ENCODE measurements at places on chromosomes 11 and 22. TPM values are rescaled to one million over a fixed set of nuclear protein-coding genes. Genes with fewer than 3 reads are reported as not detected.

GRCh38 chr11:109001585-109001984 is 336.7 kb downstream of the DDX10 start:
- no peak for DNase-seq

DNA sequence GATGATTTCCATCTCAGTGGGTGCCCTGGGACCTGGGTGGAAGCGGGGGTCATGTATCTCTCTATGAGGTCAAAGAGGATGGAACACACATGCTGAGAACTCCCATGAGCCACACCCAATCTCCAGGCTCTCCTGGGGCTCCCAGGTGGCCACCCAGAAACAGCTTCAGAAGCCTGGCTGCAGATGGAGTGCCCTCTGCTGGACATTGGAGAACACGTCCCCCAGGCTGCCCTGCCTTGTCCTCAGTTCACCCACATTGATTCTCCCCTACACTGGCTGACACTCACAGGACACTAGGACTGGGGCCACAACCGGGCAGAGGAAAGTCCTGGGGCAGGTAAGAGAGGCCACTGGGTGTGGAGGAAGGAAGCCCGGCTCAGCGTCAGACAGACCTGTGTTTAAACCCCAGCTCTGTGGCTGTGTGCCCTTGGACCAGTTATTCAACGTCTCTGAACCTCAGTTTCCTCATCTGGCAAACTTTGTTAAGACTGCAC is 4.5 kb upstream of the NOL12 start:
- DNase-seq, result peak; percentile 85

- DNase-seq, result peak; percentile 80
These were observed 108.5 kb downstream of the MICAL2 start for GRCh38 chr11:12218909-12219308.

DNA sequence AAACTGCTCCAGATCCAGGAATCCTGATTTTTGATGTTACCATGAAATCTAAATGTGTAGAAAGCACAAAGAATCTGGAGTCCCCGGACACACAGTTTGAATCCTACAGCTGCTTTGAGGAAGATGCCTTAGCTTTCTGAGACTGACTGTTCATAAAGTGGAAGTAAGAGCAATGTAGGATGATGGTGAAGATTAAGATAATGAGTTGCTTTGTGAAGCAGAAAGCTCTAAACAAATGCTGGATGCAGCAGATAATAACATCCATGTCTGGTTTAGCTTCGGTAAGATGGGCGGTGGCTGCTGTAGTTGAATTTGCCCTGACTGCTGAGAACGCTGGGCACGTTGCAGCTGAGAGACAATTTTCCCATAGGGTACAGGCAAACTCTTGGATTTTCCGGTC is 20.1 kb downstream of the OVOL1 start:
- no peak for DNase-seq

- no peak for DNase-seq
These were observed 117.5 kb downstream of the SPATA19 start for GRCh38 chr11:133727774-133728173.

GRCh38 chr22:27004434-27004833 is 347.0 kb downstream of the MIAT start:
- DNase-seq, result no peak

DNA sequence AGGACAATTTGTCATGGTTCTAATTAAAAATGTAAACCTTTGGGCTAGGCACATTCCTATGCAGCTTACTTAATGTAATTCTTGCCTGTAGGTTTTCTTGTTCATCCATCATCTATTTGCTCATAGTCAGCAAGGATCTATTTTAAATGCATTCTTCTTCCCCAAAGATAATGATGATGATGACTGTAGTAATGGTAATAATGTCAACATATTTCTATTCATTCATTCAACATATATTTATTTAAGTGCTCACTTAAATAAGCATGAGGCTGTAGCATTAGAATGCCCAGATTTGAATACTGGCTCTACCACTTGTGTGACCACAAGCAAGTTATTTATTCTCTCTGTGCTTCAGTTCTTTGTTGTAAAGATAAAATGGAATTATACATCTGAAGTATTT is 169.6 kb upstream of the SYN3 start:
- DNase-seq, result no peak

DNA sequence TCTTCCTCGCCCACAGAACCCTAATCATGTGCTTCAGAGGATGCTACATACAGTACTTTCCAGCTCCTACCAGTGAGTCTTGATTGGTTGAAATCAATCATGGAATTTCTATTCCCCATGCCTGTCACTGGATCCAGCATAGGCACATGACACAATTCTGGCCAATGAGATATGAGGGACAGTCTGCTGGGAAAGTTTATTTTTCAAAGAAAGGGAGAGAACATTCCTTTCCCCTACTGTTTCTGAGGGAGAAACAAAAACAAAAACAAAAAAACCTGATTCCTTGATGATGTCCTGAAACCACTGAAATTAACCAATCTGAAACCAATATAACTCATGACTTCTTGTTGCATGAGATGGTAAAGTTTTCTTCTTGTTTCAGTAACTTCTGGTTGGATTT is 3.3 kb upstream of the RCN1 start:
- no peak for DNase-seq

GRCh38 chr11:74025467-74026166 is 16.7 kb upstream of the UCP3 start:
- no peak for DNase-seq

GRCh38 chr11:88387957-88388356 is 50.4 kb upstream of the CTSC start:
- no peak for DNase-seq

DNA sequence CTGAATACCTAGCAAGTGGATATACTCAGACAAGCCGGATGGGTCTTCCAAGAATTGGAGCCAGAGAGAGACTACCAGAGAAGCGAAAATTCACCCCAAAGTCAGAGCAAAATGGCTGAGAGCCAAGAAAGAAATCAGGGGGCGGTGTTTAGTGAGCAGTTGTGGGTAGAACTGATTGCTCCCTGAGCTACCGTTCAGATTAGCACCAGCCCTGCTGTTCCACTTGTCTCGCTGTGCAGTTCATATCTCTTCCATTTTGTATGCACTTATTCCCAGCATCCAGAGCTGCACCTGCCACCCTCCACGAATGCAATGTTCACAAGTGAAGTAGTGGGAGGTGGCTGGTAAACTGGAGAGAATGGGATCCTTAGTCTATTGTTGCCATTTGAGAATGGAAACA is 25.5 kb downstream of the DRD2 start:
- DNase-seq, result no peak

DNA sequence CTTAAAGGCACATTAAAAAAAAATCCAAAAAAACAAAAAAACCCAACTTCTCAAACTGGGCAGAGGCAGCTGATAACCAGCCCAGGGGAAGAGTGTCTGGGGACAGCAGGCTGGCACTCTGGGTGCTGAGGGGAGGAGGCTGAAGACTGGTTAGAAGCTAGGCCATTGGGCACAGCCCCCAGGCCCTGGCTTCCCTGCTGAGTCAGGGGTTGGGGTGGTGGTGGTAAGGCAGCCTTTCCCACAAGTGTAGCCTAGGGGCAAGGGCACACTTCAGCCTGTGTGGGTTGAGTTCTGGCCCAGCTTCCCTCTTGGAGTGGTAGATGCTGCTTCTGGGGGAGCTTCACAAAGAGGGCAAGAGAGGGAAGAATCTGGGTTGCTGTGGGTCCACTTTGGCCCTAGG is 16.3 kb upstream of the ARFGAP3 start:
- no peak for DNase-seq

DNA sequence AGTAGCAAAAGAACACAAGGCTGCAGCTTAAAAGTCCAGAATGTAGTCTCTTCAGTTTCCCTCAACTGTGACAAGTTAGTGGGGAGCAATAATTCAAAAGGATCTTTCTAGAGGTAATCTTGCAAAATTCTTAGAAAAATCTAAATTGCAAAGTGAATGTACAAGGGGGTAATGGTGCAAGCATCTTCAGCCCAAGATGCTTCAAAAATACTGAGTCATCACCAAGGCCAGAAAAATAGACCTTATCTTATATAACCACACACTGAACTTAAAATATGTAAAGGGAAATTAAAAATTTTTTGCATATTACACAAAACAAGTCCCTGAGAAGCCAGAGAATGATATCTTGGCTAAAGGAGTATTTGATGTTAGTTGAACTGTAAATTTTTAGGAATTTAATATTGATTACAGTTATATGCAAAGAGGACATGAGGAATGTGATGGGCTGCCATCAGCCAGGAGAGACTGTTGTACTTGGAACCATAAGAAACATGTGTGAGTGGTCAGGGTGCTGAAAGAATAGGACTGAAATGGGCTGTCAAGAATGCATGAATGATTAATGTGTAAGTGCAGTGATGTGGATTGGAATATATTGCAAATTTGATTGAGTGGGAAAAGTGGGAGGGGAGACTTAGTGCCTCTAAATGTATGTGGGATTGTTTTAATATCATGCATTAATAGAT is 85.7 kb upstream of the LIN7C start:
- DNase-seq, result no peak

- no peak for DNase-seq
These were observed 20.1 kb upstream of the CHORDC1 start for GRCh38 chr11:90242894-90243416.

GRCh38 chr11:105034813-105035620 is at the start of gene CASP1:
CASP1 (minus strand) TSS chr11:105035144; CDS start chr11:105035113, 31 bp downstream.
- peak; percentile 67 for DNase-seq

DNA sequence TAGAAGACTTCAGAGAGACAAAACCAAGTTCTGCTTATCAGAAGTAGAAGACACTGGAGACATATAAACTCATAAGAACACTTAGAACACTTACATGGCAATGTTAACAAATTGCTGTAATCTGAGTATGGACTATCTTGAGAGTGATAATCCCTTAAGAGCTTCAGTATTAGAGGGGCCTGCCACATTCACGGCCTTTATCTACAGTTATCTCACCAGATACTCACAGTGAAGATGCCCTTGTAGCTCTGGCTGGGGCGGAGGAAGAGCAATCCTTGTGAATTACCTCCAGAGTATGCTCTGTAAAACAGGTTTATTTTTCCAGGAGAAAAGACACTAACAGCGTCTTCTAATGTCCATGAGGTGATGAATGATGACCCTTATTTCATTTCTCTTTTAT is 762.8 kb downstream of the FAM181B start:
- DNase-seq, result no peak

- no peak for DNase-seq
These were observed 46.3 kb upstream of the PAMR1 start for GRCh38 chr11:35571696-35572095.

- no peak for DNase-seq
These were observed 164.8 kb upstream of the BDNF start for GRCh38 chr11:27865105-27865504.

- DNase-seq, result no peak
These were observed 48.2 kb downstream of the EMSY start for GRCh38 chr11:76493040-76493439.

The MRGPRE gene
- total RNA-seq, result not detected

The SLC37A2 gene
- 14.2 TPM for total RNA-seq

The RASSF10 gene
- 0.11 TPM for total RNA-seq

The BDNF gene
- total RNA-seq, result 0.27 TPM

The TMEM45B gene
- 12.8 TPM for total RNA-seq

The ANKK1 gene
- not detected for total RNA-seq
